Osteocyte (in vitro differentiated cells): ENCODE measurements at places on chromosomes 16 and 17. TPM values are rescaled to one million over a fixed set of nuclear protein-coding genes. Genes with fewer than 3 reads are reported as not detected.

DNA sequence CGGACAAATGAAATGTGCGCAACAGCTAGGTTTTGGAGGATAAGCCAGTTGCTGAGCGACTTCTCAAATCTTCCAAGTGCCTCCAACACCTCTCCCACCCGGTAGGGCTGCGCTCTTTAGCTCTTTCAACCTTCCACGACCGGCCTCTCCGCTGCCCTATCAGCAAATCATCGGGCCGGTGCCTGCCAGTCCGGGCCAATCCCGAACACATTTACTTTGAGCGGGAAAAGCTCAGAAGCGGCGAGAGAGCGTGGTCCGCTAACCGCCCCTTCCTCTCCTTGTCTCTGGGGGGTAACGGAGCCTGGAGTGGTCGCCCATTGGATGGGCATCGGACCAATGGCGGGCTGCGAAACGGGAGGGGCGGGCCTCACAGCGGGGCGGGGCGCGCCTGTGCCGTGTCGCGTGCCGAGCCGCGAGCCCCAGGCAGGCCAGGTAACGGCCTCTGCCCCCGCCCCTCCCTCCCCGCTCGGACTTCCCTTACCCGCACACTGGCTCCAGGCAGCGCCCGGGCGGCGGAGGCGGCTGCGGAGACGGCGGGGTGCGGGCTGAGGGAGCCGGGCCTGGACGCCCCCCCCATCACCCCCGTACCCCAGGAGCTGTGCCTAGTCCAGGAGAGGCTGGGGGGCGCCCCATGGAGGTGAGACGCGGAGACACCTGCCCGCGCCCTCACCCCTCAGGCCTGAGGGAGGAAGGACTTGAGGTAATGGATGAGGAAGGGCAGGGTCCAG lies at the start of gene MEIOC:
Gene MEIOC (plus strand): TSS at position 486 of the 728 bp plus-strand sequence. CDS start 146 bp downstream, at position 632.
- DNase-seq, result no peak

The TNFRSF12A gene
- 71.3 and 72.4 TPM in 2 replicates for total RNA-seq

DNA sequence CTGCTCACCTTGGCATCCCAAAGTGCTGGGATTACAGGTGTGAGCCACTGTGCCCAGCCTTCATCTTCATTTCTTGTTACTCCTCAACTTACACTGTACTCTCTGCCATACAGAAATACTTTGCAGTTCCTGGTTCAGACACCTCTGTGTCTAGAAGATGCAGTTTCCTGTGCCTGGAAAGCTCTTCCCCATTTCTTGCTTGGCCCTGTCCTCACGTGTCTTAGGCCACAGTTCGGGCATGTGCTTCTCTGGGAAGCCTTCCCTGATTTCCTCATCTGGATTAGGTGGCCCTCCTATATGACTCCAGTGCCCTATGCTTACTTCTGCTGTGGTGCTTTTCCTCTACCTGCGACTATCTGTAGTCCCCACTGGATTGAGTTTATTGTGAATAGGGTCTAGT lies 26.5 kb upstream of the CDR2 start:
- DNase-seq, result no peak

The PRR35 gene
- not detected in 2 replicates for total RNA-seq

DNA sequence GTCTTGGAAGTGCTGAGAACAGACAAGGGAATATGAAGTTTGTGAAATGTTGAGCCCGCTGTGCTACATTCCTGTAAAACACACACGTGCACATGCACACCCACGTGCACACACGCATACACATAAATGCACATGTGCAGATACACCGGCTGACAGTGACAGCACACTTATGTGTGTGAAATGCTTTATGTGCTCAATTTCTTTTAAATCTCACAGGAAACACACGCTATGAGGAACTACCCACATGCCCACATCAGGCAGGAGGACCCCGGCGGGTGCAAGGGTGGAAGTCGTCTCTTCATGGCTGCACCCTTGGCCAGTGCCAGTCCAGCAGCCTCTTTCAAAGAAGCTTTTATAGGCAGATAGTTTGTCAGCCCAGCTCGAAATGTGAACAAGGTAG lies 561 bp upstream of the WFDC1 start:
- no peak for DNase-seq

The CLEC18B gene
- 0.24 TPM in 1 of 2 replicates, not detected in the other for total RNA-seq

DNA sequence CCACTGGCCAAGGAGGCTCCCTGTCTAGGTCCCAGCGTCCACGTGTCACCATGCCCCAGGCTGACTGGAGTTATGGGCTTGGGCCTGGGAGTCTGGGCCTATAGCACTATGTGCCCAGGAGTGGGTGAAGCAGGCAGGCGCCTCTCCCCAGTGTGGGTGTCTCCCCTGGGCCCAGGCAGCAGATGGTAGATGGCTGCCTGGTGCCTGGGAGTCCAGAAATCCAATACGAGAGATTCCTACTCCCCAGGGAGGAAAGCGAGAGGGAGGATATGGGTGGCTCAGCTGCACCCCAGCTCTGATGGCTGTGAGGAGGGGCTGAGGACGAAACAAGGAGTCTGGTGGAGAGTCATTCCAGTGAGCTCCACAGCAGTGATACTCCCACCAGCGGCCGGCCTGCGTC lies 5.0 kb downstream of the KCNH6 start:
- DNase-seq, result no peak

- DNase-seq, result no peak
These were observed 42.6 kb upstream of the CHMP6 start for GRCh38 chr17:80948976-80949450.

The NPW gene
- total RNA-seq, result 4.1 and 4.4 TPM in 2 replicates

DNA sequence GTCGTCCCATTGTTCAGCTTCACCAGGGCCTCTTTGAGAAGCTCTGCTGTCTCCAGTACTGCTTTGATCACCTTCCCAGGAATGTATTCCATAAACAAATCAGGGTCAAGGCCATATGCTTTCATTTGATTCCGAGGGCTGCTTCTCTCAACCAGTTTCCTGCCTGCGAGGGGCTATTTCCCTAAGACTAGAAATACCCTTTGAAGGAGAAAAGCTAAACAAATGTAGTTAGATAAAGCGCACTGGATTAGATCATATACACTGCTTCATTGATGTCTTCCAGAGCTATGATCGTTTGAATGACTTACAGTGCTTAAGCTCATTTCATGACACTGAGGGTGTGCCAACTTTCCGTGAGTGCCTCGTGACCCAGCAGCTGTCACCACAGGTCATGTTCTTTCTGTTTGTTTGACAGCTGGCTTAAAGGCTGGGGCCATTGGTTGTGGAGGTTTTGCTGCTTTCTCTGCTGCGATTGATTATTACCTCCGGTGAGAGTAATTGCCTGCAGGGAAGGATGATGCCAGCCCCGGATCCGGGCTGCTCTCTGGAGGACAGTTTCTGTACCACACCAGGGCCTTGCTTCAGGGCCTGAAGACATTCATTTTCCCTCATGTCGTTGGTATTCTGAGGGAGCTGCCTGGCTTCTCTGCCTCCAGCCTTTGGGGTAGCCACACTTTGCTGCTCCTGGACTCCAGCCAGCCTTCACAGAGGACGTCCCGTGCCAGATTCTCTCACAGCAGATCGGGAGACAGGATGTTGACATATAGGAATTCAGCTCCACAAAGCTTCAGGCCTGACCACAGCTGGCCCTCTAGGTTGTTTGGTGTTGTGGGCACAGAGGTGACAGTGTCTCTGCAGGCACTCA lies 3.9 kb downstream of the TIMM22 start:
- DNase-seq, result no peak

DNA sequence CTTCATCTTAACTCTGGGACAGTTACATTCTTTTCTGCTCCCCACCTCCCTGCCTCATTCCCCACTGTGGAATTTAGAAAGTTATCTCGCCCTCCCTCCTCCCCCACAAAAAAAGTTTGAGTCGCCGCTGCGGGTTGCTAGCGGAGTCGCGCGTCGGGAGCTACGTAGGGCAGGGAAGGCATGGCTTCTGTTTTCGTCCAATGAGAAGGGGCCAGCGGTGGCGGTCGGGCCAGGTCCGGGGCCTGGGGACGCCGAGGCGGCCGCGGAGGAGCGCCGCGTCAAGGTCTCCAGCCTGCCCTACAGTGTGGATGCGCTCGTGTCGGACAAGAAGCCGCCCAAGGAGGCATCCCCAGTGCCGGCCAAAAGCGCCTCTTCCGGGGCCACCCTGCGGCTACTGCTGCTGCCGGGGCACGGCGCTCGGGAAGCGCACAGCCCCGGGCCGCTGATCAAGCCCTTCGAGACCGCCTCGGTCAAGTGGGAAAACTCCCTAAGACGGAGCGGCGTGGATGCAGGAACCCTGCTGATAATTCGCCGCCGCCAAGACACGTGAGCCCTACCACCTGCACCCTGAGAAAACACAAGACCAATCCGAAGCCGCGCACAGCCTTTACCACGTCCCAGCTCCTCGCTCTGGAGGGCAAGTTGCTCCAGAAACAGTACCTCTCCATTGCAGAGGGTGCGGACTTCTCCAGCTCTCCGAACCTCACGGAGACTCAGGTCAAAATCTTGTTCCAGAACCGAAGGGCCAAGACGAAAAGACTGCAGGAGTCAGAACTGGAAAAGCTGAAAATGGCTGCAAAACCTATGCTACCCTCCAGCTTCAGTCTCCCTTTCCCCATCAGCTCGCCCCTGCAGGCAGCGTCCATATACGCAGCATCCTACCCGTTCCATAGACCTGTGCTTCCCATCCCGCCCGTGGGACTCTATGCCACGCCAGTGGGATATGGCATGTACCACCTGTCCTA lies 8.9 kb downstream of the OR4D1 start:
- no peak for DNase-seq

The TP53TG3F gene
- total RNA-seq, result not detected in 2 replicates

DNA sequence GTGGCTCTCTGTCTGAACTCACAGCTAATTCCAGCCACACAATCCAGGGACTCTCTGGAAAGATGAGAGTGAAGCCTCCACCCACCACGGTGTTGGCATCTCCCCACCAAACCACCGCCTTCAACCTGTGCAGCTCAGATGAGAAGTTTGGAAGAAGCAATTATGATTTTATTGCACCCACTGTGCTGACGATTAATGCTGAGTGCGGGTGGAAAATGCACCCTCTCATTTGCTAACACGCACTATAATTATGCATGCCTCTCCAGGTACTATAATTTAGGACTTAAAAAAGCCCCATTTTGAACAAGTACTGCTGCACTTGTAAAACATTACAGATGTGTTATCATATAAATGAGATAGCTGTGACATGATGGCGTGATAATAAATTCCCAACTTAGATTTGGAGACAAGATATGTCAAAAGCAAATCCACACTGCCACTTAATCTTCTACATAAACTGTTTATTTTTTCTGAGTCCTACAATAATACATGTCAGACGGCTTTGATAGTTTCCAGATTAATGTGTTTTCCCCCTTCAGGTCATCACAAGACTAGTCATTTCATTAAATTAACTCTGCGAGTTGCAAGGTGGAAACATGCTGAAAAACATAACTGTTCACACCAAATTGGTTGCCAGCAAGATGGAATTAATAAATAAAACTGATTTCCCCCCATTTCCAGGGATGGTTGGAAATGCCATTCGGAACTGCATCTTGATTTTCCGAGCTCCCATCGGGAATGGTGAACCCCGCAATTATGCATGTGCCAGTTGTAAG lies 466.5 kb upstream of the MAF start:
- no peak for DNase-seq

DNA sequence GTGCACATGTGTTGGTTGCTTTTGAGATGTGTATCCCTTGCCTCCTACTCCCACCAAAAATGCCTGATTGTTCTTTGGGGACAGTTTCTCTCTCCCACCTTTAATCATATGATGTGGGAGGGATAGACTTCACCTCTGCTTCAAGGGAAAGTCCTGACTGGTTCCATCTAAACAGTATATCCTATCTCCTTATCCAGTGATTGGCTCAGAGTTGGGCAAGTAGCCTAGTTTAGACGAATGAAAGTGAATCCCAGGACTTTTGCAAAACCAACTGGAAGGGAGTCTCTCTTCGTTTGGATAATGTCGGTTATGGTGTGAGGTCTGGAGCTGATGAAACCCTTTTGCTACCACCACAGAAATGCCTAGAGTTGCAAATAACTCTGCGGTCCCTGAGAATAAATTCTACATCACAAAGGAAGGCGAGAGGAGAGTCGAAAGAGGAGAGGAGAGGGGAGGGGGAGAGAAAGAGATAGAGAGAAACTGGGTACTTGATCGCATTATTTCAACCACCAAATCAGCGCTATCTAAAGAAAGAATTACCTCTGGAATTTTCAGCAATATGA lies 77.1 kb upstream of the SALL1 start:
- no peak for DNase-seq

DNA sequence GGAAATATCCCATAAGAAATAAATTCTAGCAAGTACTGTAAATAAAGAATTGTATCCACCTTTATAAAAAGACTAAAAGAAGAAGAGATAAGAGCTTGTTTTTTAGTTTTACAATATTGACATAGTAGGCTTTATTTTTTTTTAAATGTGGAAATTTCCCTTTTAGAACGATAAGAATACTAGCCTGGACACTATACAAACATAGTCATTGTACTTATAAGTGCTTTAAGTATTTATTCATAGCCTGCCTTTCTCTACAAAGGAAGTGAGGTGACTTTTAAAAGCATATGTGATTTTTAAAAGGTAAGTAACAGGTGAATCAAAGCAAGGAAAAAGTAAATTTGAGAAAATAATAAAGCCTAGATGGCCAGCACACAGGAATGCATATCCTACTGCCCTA lies 17.7 kb downstream of the TOX3 start:
- DNase-seq, result no peak

- no peak for DNase-seq
These were observed 91.3 kb upstream of the SEC14L1 start for GRCh38 chr17:77049440-77049839.

DNA sequence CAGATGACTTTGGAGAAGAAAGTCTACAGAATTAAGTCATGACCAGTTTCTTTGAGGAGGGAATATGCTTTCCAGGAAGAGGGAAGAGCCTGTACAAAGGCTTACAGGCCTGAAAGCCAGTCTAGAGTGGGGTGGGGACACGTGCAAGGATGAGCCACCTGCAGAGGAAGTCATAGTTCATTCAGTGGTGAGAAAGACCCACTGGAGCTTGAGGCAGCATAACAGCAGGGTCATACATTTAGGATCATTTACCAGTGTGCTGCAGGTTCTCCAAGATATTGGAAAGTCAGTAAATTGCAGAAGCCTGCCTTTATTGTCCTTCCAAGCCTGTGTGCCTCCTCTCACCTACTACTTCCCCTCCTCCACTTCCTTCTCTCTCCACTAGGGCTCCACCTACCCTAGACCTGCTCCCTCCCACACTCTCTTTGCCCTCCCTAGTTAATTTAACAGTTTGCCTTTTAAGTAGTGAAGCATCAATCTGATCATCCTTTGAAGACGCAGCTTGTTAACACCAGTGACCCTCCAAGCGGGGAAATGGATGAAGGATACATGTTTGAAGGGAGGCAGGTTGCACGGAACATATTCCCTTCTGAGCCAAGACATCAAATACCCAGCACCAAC lies 40.2 kb downstream of the CDRT15 start:
- DNase-seq, result peak; percentile 21

DNA sequence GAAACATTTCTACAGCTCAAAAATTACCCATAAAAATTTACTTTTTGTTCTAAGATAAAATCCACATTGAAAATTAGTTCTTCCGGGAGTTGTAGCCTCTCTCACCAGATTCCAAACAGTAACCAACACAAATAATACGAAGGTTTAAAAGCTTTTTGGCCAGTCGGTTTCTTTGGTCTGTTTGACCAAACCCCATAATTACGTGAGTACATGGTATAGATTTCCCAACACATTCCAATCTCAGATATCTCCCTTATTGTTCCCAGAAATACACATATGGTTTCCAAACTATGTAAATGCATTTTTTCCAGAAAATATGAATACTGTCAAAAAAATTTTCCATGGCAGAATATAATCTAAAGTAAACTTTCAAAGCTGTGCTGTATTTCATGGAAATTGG lies 722.0 kb downstream of the KCNJ2 start:
- DNase-seq, result no peak
